Frontal cortex (tissue), 4 donors: ENCODE measurements at places on chromosomes 3 and 15. TPM values are rescaled to one million over a fixed set of nuclear protein-coding genes. Genes with fewer than 3 reads are reported as not detected.

MST1 gene
- total RNA-seq, result 6.9 TPM

PDIA5 gene
- total RNA-seq, result 2.0 TPM

GOLGA6A gene
- under 0.01 TPM for total RNA-seq

ANKRD63 gene
- 2.0 TPM for total RNA-seq

HIGD1A gene
- total RNA-seq, result 127 TPM

ARGFX gene
- total RNA-seq, result not detected

VWA5B2 gene
- 0.41 TPM for total RNA-seq

MST1R gene
- total RNA-seq, result 0.41 TPM

MORC1 gene
- total RNA-seq, result under 0.01 TPM

GRCh38 chr3:25904206-25904605 lies 114.3 kb downstream of the OXSM start:
- no peak for DNase-seq

DNA sequence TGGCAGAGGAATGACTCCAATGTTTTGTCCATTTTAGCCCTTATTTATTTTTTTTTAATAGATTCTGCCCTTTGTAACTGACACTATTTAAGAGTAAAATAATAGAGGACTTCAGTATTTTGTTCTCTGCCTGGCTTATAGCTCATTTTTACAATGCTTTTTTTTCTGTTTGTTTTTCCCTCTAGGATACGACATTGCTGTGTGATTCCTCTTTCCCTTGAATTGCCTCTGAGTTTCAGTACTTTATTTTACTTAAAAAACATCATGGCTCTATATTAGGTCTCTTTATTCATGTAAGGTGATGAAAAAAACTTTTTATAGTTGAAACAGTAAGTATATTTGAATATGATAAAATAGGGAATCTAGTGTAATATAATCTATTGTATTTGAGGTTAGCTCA lies 179.1 kb downstream of the PTPRG start:
- DNase-seq, result no peak

- peak; percentile 22 for DNase-seq
Measured at GRCh38 chr3:66138336-66139313, 82.2 kb upstream of the SLC25A26 start.

DNA sequence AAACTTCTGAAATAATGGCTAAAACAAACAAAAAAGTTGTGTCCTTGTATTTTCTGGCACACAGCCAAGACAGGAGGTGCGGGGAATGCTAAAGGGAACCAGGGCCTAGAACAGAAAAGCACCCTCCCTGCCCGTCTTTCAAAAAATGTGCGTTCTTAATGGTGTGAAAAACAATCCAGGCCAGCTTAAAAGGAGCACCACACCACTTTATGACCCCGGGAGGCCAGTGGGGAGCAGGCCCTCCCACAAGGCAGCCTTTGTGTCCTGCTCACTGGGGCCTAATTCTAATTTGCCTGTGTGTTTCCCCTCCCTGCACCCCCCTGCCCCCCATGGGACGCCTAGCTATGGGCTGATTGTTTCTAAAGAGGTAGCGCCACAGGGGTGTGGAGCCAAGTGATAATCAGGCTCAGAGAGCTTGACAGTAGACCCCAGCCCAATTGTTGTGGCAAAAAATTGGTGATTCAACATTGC lies 181.4 kb downstream of the GREM1 start:
- DNase-seq, result no peak

DNA sequence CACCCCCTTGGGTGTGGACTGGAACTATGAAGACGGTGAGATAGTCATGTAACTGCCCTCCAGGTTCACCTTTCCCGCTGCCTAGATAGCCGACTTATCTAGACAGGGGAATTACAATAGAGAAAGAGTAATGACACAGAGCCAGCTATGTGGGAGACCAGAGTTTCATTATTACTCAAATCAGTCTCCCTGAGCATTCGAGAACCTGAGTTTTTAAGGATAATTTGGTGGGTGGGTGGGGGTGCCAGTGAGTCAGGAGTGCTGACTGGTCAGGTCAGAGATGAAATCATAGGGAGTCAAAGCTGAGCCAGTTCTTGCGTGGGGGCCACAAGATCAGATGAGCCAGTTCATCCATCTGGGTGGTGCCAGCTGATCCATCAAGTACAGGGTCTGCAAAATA lies 19.7 kb upstream of the DNAJC19 start:
- no peak for DNase-seq

- no peak for DNase-seq
Measured at GRCh38 chr3:18224426-18224825, 200.7 kb downstream of the SATB1 start.

DNA sequence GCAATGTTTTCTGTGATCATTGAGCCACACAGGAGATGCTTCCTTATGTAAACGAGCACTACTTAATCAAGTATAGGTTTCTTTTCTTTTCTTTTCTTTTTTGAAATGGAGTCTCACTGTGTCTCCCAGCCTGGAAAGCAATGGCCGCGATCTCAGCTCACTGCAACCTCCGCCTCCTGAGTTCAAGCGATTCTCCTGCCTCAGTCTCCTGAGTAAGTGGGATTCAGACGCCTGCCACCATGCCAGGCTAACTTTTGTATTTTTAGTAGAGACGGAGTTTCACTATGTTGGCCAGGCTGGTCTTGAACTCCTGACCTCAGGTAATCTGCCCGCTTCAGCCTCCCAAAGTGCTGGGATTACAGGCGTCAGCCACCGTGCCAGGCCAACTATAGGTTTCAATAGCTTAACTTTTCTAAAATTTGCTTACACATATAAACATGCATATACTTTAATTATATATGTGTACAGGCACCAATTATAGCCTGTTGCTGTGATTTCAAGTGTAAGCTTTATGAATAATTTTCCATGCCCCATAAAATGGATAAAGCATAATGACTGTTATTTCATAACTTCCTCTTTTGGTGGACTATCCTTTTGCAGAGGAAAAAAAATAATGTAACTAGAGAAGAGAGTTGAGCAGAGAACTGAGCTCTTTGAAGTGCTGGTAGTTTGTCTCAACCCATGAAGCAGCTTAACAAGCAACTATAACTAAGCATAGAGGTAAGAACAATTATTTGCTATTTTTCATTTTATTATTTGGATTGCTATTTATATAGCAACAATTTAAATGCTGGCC lies 24.8 kb upstream of the MBNL1 start:
- DNase-seq, result no peak

GRCh38 chr3:53846134-53846850 lies at the start of the genes CHDH and IL17RB:
Gene CHDH (minus strand): TSS chr3:53846419. CDS start chr3:53824008, 22,411 bp downstream.
Gene IL17RB (plus strand): TSS chr3:53846568. CDS start chr3:53846589, 21 bp downstream.
- peak; percentile 84 for DNase-seq

DNA sequence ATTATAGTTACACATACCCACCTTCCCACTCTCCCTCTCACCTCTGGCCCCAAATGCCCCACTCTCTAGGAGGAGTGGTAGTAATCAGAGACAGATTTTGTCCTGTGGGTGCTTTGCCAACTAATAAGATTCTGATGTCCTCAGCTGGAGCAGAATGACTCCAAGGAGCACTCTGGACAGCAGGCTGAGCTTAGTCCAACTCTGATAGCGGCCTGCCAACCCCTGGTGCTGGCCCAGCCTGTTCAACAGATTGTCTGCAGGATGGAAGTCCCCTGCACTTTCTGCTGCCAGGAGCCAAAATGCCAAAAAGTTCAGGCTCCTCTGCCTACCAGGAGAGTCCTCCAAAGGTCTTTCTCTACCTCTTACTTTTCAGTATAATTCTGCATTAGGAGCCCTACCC lies 160.5 kb upstream of the UMPS start:
- no peak for DNase-seq

GRCh38 chr3:196292286-196292923 lies 4.9 kb upstream of the PCYT1A start:
- no peak for DNase-seq

DNA sequence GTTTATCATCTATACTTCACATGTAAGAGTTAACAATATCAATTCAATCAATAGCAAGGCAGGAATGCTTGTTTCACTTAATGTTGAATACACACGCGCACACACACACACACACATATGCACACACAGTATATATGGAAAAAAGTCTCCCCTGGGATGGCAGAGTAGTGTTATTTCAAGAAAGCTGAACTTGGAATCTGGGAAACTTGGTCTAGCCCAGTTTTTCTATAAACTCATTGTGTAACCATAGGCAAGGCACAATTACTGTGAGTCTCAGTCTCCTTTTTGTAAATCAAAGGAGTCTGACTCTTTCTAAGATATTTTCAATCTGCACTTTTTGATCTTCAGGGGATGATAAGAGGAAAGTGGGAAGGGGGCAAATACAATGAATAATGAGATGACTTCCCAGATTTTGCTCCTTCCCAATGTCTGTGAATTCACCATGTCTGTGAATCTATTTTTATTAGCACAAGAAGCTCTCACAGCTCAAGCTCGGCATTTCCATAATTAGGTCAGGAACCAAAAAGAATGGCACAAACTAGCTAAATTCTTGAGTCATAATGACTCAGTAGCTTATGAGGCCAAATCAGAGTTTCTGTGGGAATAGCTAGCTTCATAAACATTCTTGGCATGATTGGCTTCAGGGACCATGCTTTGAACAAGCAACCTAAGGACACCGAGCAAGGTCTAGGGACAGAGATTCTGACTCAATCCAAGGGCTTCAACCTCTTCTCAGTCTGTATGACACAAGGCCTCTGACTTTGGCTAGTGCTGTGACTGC lies 227.4 kb upstream of the DCBLD2 start:
- no peak for DNase-seq

DNA sequence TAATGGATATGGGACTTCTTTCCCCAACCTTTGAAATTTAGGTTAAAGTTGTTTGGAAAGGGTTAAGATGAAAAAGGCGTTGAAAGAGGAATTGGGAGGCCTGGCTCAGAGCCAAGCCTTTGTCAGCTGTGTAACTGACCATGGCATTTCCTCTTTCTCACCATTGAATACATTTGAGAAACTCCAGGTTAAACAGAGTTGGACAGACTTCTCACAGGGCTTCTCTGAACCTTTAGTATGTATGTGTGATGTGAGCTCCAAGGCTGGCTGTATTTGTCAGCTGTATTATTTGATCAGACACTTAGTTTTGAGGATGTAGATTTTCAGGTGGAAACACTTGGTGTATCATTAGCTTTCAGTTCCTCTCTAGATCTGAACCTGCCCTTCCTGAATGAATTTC lies 136.4 kb upstream of the GOLGA6L4 start:
- DNase-seq, result no peak

DNA sequence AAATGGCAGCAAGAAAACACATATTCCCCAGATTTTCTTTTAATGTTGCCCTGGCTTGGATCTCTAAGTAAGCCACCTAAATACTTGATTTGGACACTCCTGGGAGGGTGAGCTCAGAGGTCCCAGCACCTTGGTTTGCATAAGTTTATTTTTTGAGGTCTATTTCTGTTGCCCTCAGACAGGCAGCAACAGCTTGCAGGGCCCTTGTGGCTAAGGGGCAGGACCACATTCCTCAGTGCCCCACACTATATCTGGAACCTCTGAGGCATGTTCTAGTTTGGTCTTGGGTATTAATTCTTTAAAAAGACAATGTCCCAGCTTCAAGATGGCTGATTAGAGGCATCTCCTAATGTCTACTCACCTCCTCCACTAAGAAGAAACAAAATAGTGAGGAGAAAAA lies 57.5 kb downstream of the IGSF11 start:
- no peak for DNase-seq

GRCh38 chr15:50098545-50098944 lies 20.5 kb downstream of the ATP8B4 start:
- DNase-seq, result no peak

DNA sequence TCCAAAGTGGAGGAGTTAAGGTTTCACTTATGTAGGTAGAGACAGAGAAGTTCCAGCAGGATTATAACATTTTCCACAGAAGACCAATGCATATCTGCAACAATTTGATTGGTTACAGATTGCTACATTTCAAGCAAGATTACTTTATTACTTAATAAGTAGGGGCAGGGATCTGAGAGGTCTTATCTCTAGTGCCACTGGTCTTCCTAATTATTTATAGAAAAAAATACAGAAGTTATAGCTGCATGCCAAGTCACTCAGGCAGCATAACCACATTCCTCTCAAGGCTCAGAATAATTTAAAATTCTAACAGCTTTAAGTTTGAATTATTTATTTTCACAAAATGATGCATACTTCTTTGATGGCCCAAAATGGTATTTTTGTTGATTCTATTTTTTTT lies 30.5 kb downstream of the RAD54L2 start:
- DNase-seq, result no peak

DNA sequence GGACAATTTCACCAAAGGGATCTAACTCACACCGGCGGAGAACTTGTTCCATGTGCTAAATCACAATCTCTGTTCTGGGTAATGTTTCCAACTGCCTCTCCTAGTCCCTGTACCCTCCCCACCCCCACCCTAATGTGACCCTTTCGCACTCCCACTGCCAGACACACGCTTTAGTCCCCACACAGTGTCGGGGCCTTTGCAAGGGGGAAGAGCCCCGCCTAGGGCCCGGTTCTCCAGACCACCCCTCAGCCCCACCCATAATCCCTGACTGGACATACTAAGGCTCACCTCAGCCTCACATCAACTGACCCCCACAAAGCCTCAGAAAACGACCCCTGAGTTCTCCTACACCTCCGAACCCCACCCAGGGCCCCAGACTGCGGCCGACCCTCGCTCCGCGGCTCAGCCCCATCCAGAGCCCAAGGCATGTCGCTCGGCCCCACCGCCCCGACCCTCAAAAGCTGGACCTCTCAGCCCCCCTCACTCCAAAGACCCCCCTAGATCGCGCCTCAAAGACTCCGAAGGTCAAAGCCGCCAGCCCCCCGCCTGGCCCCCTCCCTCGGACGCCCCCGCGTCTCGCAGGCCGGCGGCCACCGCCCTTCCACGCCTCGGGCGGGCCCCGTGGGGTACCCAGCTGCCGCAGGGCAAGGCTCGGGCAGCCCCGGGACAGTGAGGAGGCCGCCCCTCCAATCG lies 72.0 kb upstream of the MAP4 start:
- peak; percentile 45 for DNase-seq

- no peak for DNase-seq
Measured at GRCh38 chr15:37076543-37076942, 23.8 kb downstream of the MEIS2 start.

DNA sequence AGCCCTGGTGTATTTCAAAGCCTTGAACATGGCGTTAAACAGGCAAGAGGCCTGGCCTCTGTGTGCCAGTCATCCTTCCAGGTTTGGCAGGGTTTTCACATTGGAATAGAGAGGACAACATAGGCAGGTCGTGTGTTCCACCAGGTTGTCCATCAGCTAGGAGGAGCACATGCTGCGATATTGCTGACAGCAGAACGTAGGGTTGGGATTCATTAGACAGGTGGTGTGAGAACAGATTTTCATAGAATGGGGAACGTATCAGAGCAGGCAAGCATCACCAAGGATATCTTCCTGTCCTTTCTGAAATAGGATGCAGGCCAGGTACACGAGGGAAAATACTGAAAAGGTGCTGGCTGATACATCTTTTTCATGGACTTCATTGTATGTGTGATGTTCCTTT lies 26.4 kb downstream of the MINAR1 start:
- no peak for DNase-seq
